ENCODE measurements at places on chromosomes 12 and 14. TPM values are rescaled to one million over a fixed set of nuclear protein-coding genes. Genes with fewer than 3 reads are reported as not detected.
A peak's percentile ranks its signal among the peaks of the same experiment; 100 is the strongest.

SYCP3 gene
- not detected for polyA plus RNA-seq

C1S gene
- not detected for polyA plus RNA-seq

CNTN1 gene
- not detected for polyA plus RNA-seq

ACOT2 gene
- polyA plus RNA-seq = 36.5 TPM

PITPNM2 gene
- polyA plus RNA-seq = 2.9 TPM

- no peak overlapping the region for H3K4me3 ChIP-seq
- H3K27me3 ChIP-seq = no peaks in the 10 kb centered on the region
- DNase-seq = no peak
- no peaks in the 10 kb centered on the region for H3K4me1 ChIP-seq
Measured at GRCh38 chr12:54654926-54655325, 6.8 kb upstream of the DCD start.

DNA sequence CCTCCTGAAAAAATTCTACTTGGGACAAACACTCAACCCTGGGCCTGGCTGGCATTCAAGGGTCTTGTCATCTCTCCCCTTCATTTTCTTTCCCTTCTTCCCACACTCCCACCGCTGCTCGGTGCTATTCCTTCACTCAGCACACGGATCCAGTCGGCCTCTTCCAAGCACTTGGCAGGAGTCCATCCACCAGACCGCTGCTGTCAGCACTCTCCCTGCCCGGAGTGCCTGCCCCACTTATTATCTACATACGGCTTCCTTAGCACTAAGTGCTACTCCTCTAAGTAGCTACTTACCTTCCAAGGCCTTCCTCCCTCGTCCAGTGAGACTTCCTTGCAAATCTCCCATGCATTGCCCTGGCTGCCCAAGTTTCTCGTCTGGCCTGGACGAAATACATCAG is 29.8 kb downstream of the CALM1 start:
- H3K4me1 ChIP-seq = no peaks in the 10 kb centered on the region
- H3K27ac ChIP-seq = no peak overlapping the region
- no peak for DNase-seq
- H3K27me3 ChIP-seq = no peaks in the 10 kb centered on the region

- no peak for DNase-seq
- H3K27ac ChIP-seq = no peak overlapping the region
- H3K4me3 ChIP-seq = no peak overlapping the region
Measured at GRCh38 chr12:52180971-52181628, 10.7 kb downstream of the KRT80 start.

GRCh38 chr12:108585864-108586263 is 12.0 kb downstream of the TMEM119 start:
- H3K27me3 ChIP-seq = no peaks in the 10 kb centered on the region
- DNase-seq = no peak
- H3K4me3 ChIP-seq = no peak overlapping the region
- no peaks in the 10 kb centered on the region for H3K36me3 ChIP-seq

DNA sequence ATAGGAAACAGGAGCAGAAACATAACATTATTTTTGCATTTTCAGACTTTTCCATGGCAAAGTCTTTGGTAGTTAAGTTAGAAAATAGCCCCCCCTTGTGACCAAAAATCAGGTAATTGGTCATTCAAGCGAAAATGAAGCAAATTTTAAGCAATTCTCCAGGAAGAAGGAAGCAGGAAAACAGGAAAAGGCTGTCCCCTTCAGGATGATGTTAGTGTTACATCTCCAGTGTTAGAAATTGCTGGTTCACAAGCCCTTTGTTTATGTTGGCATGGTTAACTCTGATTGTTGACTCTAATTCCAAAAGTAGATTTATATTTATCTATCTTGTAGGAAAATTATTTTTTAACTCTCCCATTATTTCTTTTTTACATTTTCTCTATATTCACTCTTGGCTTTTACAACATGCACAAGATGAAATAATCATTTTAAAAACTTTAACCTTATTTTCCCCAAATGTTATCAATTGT is 18.8 kb upstream of the GAS2L3 start:
- H3K27ac ChIP-seq = no peak overlapping the region
- no peaks in the 10 kb centered on the region for H3K27me3 ChIP-seq
- no peak overlapping the region for H3K4me3 ChIP-seq

DNA sequence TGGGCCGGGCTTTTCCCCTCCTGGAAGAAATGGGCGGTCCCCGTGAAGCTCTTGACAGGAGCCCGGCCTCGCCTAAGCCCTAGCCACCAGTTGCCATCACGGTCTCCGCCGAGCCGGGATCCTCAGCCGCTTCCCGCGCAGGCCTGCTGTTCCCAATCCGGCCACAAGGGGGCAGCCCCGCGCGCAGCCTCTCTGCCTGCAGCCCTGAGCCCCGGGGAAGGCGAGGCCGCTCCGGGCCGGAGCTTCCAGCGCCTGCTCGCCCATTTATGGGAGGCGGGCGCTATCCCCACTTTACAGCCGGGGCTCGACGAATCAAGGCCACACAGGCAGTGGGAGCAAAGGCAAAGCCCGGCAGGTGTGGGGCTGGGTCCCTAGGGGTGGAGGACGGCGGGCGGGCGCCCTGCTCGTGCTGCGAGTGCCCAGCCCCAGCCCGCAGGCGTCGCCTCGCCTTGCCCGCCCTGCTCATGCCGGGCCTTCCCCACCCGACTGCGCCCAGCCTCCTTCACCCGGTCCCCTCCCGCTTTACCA is 61.5 kb downstream of the LGMN start:
- no peaks in the 10 kb centered on the region for H3K4me1 ChIP-seq
- no peaks in the 10 kb centered on the region for H3K27me3 ChIP-seq
- H3K27ac ChIP-seq = no peak overlapping the region
- no peaks in the 10 kb centered on the region for H3K36me3 ChIP-seq
- DNase-seq = peak; percentile 66
- H3K4me3 ChIP-seq = no peak overlapping the region

DNA sequence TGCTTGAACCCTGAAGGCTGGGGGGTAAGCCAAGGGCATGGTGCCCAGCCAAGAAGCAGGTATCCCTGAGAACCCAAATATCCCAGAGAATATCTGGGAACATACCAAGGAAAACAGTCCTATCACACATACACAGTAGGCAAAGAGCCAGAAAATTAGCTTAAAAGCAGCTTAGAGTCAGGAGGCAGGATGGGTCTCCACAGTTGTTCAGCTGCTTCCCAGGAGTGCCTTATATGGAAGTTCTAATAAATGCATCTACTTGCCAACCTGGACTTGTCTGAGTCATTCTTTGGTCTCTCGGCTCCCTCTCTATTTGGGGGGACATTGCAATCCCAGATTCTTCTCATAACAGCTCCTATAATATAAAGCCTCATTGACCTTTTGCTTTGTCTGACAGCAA is 9.0 kb upstream of the GPR135 start:
- no peaks in the 10 kb centered on the region for H3K27me3 ChIP-seq
- peaks cover 32% of the 10 kb centered on the region for H3K36me3 ChIP-seq
- no peak overlapping the region for H3K4me3 ChIP-seq
- DNase-seq = no peak

- no peak for DNase-seq
- H3K4me1 ChIP-seq = no peaks in the 10 kb centered on the region
- H3K4me3 ChIP-seq = no peak overlapping the region
Measured at GRCh38 chr14:100898935-100899883, 4.3 kb downstream of the RTL1 start.

GRCh38 chr14:67170660-67171059 is 18.6 kb upstream of the GARIN2 start:
- no peaks in the 10 kb centered on the region for H3K27me3 ChIP-seq
- H3K4me1 ChIP-seq = no peaks in the 10 kb centered on the region
- no peak for DNase-seq
- H3K36me3 ChIP-seq = no peaks in the 10 kb centered on the region

DNA sequence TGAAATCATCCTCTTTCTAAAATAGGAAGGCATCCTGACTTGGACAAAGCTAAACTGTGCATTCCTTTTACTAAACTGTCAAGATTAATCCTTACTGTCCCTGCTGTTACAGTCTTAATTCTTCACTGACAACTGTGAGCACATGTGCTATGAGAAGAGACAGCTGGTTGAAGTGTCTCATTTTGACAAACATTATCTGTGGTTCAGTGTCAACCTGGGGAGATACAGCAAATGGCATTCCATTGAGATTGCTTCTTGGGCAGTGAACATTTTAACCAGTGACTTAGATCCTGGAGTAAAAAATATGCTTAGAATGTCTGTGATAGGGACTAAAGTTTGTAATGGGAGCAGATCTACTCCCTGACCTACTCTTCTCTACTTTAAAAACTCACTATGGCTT is 552.6 kb upstream of the ATP2B1 start:
- H3K27ac ChIP-seq = no peak overlapping the region
- no peak for DNase-seq
- no peak overlapping the region for H3K4me3 ChIP-seq
- no peaks in the 10 kb centered on the region for H3K4me1 ChIP-seq
- no peaks in the 10 kb centered on the region for H3K36me3 ChIP-seq
- H3K27me3 ChIP-seq = no peaks in the 10 kb centered on the region

DNA sequence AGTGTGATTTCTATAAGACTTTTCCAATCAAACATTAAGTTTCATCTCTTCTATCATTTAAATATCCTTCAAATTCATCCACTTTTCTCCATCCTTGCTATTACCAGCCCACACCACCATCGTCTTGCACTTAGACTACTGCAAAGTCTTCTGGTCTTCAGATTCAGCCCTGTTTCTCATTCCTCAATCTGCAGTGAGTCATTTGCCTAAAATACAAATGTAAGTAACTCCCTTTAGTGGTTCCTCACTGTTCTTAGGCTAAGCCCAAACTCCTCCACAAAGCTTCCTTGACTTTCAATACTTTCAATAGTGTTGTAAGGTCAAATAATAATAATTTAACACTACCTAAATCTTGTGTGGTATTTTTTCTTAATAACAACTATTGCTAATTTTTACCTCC is 83.3 kb downstream of the PLEKHG7 start:
- H3K4me3 ChIP-seq = no peak overlapping the region
- H3K27ac ChIP-seq = no peak overlapping the region
- no peak for DNase-seq
- H3K36me3 ChIP-seq = peaks cover 6% of the 10 kb centered on the region

- no peaks in the 10 kb centered on the region for H3K4me1 ChIP-seq
- no peaks in the 10 kb centered on the region for H3K36me3 ChIP-seq
- no peak overlapping the region for H3K4me3 ChIP-seq
- no peak overlapping the region for H3K27ac ChIP-seq
- H3K27me3 ChIP-seq = no peaks in the 10 kb centered on the region
- no peak for DNase-seq
Measured at GRCh38 chr14:96081767-96082400, 42.7 kb downstream of the C14orf132 start.

GRCh38 chr12:105462831-105463230 is 132.3 kb downstream of the C12orf75 start:
- DNase-seq = no peak
- H3K4me1 ChIP-seq = no peaks in the 10 kb centered on the region
- H3K27me3 ChIP-seq = no peaks in the 10 kb centered on the region
- H3K36me3 ChIP-seq = no peaks in the 10 kb centered on the region

- no peaks in the 10 kb centered on the region for H3K36me3 ChIP-seq
- H3K27ac ChIP-seq = no peak overlapping the region
- DNase-seq = no peak
Measured at GRCh38 chr12:51898506-51898905, 8.8 kb upstream of the ACVRL1 start.

GRCh38 chr12:50246873-50247612 is 36.3 kb downstream of the LIMA1 start:
- no peaks in the 10 kb centered on the region for H3K36me3 ChIP-seq
- H3K4me3 ChIP-seq = no peak overlapping the region
- no peaks in the 10 kb centered on the region for H3K4me1 ChIP-seq
- H3K27me3 ChIP-seq = no peaks in the 10 kb centered on the region
- DNase-seq = no peak

GRCh38 chr14:33370426-33370825 is 431.7 kb downstream of the NPAS3 start:
- no peaks in the 10 kb centered on the region for H3K36me3 ChIP-seq
- H3K27me3 ChIP-seq = no peaks in the 10 kb centered on the region
- no peaks in the 10 kb centered on the region for H3K4me1 ChIP-seq
- DNase-seq = no peak
- no peak overlapping the region for H3K27ac ChIP-seq
